Renal pelvis (tissue), 12 donors: ENCODE measurements at places on chromosomes 7 and 10.

DNA sequence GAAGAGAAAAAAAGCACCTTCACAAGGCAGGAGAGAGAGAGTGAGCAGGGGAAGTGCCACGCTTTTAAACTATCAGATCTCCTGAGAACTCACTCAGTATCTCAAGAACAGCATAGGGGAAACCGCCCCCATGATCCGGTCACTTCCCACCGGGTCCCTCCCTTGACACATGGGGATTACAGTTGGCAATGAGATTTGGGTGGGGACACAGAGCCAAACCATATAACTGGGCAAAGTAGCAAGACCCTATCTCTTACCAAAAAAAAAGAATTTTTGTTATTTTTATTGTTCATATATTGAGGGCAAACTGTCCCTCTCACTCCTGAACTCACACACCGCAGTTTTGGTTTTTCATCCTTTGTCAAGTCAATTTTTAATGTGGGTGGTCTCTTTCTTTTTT, 18.2 kb upstream of the ZRANB1 start:
- no peak for DNase-seq

GRCh38 chr7:129279757-129280156, 54.9 kb downstream of the AHCYL2 start:
- no peak for DNase-seq

GRCh38 chr10:102758240-102758932, 14.6 kb downstream of the WBP1L start:
- DNase-seq = peak; percentile 67

- no peak for DNase-seq
Observed at GRCh38 chr7:107450970-107451369, 18.9 kb upstream of the GPR22 start.

- DNase-seq = no peak
Observed at GRCh38 chr7:16423761-16424160, 2.4 kb upstream of the CRPPA start.

GRCh38 chr7:30877015-30877769, 34.5 kb upstream of the AQP1 start:
- no peak for DNase-seq

- no peak for DNase-seq
Observed at GRCh38 chr10:88680958-88681357, 16.7 kb downstream of the LIPF start.

GRCh38 chr7:3380886-3381685, 80.0 kb downstream of the SDK1 start:
- DNase-seq = no peak

DNA sequence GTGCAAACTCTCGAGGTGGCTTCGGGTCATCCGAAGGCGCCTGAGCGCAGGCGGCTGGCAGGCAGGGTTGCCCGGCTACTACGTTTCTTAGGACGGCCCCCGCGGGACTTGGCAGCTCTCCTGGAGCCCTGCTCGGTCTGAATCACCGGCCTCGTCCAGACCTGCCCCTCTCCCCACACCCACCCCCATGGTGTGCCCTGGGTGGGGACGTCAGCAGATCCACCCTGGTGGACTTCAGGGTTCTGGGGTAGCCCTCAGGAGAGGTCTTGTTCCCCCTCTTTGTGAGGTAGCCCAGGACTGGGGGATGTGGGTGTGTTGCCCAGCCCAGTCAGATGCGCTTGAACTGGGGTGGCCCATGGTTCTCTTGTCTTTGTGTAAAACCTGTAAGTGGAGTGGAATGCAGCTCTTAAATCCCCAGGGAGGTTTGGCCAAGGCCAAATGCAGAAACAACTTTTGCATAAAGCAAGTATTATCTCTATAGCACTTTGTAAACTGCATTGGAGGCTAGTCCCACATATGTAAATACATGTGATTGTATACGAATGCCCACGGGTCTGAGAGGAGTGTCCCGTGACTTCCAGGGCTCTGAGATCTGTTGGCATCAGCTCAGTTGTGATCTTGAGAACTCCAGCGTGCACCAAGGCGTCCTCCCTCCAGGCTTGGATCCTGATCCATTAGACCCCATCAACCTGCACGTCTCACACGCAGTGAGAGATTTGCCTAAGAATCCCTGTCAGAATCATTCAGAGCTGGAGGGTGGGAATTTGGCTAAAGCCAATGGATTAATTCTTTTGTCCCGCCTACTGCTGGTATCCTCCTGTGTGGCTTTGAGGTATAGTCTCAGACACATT, 1.8 kb downstream of the PFKFB3 start:
- DNase-seq = no peak

GRCh38 chr10:114042895-114043531, 653 bp upstream of the ADRB1 start:
- peak; percentile 27 for DNase-seq

DNA sequence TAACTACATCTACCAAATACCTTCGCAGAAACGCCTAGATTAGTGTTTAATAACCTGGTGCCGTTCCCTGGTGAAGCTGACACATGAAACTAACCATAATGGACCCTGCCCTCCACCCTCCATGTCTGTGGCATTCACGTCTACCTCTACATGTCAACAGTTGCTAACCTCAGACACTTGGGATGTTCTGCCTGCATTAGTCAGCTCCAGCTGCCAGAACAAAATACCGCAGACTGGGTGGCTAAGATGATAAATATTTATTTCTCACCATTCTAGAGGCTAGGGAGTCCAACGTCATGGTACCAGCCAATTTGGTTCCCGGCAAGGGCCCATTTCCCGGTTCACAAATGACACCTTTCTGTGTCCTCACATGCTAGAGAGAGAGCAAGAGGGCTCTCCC, 118.5 kb upstream of the CHST15 start:
- no peak for DNase-seq

DNA sequence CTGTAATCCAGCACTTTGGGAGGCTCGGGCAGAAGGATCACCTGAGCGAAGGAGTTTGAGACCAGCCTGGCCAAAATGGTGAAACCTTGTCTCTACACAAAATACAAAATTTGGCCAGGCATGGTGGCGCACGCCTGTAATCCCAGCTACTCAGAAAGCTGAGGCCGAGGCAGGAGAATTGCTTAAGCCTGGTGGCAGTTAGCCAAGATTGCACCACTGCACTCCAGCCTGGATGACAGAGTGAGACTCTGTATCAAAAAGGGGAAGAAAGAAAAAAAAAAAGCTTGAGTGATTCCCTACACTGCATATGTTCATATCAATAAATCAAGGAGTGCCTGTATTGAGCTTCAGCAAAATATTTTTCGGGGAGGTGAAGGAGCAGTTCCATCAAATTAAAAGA, 45.8 kb upstream of the SRRM3 start:
- DNase-seq = no peak

DNA sequence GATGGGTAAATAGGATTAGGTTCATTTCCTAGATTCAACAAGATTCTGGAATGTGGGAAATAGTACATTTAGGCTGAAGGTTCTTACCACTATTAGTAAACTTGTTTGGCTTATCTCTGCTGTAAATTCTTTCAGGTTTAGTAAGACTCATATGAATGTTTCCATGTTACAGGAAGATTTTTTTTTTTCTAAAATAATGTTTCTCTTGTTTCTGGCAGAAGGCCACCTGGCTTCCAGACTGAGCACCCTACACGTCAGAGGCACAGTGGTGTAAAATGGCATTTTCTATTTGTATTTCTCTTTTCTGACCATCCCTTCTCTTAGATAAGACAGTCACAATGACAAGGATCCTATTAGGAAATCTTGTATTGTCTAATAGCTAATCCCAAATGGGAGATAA, 22.7 kb upstream of the AASS start:
- no peak for DNase-seq

DNA sequence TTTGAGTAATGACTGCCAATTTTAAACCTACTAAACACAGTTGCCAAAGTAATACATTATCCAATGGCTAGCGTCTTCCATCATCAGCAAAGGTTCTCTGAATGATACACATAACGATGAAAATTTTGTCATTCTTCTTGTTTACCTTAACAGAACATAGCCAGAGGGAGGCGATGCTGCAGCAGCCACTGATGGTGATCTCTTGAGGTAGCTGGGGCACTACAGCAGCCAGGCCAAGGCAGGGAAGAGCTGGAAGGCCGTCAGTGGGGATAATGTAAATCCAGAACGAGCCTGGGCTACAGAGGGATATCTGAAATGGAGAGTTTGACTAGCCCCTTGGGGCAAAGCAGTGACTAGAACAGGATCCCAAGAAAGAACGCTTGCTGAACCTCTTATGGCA, 38.8 kb downstream of the PRPS1L1 start:
- no peak for DNase-seq

- peak; percentile 80 for DNase-seq
Observed at GRCh38 chr10:12785415-12785831, 216.1 kb downstream of the CCDC3 start.

GRCh38 chr10:22823109-22823508, 104.7 kb upstream of the ARMC3 start:
- no peak for DNase-seq

- no peak for DNase-seq
Observed at GRCh38 chr10:75062506-75063299, 48.8 kb upstream of the SAMD8 start.

DNA sequence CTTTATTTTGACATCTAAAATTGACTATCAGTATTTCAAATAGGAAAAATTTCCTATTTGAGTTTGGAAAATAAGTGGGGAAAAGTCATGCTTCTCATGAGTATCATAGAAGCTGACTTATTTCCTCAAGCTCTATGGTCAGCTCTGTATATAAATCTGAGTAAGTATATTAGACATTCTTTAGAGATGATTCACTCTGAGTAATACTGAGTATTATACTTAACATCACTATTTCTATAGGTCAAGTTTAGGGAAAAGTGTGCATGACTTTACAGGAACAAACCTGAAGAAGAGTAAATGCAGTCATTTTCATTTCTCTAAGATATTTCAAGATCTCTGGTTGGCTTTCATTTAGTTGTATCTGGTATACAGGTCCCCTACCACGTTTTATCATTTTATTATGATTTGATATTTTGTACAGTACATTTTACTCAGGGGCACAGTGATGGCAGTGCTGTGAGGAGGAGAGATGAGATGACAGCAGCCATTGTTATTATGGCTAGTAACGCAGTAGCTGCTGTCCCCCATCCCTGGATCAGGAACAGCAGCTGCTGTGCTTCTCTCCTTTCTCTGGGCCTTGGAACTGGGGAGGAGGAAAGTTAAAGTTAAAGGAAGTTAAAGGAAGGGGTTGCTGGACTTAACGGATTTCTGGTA, 15.2 kb downstream of the SND1 start:
- no peak for DNase-seq

DNA sequence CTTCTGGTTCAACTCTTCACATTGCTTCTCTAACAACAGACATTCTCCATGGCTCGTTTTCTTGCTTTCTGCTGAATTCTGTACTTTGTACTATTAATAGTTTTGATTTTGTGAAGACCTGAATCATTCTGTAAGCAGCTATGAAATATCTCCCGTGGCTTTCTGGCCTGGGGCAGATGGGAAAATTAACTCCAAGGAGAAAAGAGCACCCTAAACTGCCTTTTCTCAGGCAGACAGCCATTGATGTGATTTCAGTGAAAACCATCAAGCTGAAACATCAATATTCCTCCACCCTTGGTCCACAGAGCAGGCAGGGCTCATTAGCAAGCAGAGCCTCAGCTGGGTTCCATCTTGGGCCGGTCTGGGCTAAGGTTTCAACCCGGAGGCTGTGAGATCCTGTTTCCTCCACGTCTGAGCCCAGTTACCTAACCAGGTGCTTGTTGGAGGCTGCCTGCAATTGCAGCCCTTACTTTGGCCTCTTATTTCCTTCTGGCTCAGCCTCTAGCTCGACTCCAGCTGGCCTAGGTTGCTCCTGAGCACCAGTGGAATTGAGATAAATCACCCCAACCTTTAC, 21.1 kb upstream of the EZH2 start:
- no peak for DNase-seq

GRCh38 chr7:100547872-100548271, 8.9 kb downstream of the AGFG2 start:
- no peak for DNase-seq

DNA sequence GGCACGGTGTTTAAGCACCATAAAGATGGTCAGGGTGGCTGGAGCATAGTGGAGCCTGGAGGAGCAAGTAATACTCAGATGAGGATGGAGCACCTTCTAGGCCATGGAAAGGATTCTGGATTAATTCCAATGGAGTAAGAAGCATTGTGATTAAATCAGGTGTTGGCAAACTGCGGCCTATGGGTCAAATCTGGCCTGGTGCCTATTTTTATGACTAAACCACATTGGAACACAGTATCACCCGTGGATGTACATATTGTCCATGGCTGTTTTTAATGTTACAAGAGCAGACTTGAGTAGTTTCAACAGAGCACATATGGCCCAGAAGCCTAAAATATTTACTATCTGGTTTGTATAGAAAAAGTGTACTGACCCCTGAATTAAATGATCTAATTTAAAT, 49.9 kb upstream of the TMEM248 start:
- no peak for DNase-seq

DNA sequence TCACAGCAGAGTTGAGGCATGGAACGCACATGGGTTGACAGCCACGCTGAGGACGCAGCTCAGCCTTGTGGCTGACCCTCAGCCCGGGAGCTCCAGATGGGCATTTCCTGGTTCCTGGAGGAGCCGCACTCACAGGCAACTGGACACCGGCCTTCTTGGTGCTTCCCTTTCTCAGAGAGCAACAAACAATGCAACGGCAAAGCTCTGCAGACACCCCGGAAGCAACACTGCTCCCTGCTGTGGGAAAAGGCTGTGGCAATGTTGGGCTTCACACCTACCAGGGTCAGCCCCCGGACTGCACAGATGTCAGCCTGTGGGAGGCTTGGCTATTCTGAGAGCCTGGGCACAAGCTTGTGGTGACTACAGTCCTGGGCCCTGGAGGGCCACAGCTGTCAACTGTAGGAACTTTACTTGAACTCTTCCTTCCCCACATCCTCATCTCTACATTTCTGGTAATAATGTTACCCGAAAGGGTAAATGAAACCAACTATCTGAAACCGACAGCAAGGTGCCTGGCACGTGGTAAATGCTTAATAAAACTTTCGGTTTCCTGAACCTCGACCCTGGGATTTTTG, 597.5 kb upstream of the MKI67 start:
- DNase-seq = no peak

GRCh38 chr7:1669954-1670893, at the start of gene ELFN1:
Gene ELFN1, plus strand, starts transcription at chr7:1670277. Its CDS starts 74,320 bp downstream, at chr7:1744597.
- DNase-seq = peak; percentile 84

DNA sequence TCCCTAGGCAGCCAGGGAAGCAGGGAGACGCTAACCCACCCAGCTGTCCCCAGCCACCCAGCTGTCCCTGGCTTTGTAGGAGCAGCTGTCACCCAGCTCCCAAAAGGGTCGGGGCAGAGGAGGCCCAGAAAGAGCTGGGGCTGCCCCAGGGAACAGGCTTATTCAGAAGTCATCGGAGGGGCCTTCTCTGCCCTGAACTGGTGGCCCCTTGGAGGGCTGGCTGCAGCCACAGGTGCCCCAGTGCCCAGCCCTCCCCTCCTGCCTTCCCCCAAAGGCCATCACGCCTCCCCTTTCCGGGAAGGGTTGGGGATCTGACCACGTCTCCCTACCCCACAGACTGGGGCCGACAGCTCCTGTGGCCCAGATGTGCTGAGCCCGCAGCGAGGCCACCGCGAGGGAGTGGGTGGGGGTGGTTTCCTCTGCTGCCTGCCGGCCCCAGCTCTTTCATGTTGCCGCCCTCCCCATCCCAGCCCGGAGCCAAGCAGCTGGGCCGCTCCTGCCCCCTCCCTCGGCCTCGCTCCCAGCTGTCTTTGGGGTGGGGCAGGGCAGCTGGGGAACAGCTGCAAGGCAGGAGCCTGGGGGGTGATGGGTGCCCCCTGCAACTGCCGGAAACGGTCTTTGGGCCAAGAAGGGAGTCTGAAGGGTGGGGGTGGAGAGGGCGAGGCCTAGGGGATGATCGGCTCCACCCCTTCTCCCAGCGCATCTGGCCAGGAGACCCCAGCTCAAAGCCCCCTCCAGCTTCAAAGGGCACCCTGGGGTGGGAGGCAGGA, 16.8 kb downstream of the TRIM8 start:
- no peak for DNase-seq

- DNase-seq = no peak
Observed at GRCh38 chr7:129076886-129077285, 22.0 kb upstream of the TNPO3 start.
